ENCODE measurements at places on chromosomes 6 and 20. TPM values are rescaled to one million over a fixed set of nuclear protein-coding genes. Genes with fewer than 3 reads are reported as not detected.
A peak's percentile ranks its signal among the peaks of the same experiment; 100 is the strongest.

DNA sequence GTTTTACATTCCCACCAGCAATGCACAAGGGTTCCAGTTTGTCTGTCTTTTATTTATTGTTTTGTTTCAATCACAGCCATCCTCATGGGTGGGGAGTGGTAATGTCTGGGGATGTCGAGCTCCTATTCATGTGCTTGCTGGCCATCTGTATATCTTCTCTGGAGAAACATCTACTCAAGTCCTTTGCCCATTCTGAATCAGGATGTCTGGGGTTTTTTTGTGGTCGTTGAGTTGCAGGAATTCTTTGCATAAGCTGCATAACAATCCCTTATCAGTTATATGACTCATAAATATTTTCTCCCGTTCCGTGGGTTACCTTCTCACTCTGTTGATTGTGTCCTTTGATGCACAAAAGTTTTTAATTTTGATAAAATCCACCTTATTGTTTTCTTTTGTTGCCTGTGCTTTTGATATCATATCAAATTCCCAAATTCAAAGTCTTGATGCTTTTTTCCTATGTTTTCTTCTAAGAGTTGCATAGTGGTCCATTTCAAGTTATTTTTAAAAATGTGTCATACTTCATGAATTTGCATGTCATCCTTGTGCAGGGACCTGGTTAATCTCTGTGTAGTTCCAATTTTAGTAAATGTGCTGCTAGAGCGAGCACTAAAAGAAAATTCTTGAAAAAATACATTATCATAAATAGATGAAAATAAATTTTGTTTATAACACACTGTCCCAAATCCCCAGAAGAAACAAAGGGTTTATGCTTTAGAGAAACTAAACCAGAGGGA is 54.9 kb upstream of the PDE10A start:
- DNase-seq = no peak

Gene BPI
- total RNA-seq = not detected

Gene CRISP2
- total RNA-seq = not detected

- DNase-seq = no peak
Observed at GRCh38 chr20:20836836-20837235, 124.4 kb upstream of the RALGAPA2 start.

DNA sequence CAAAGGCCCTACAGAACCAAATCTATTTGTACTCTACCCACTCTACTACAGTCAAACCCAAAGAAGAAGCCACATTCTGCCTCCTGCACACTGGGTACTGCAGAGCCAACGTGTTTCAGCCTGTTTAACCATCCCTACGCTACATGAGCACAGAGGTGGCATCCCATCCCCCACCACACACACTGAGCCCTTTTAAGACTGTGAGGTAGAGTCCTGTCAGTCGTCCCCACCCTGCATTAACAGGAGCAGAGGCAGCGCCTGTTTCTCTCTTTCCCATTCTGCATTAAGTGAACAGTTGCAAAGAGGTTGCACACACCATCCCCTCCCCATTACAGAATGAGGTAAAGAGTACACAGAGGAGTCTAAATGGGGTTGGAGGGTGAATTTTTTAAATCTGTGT is 5.2 kb upstream of the RSPH4A start:
- no peak for DNase-seq

Gene EYA2
- total RNA-seq = 0.94 TPM

Gene TBX18
- 7.8 TPM for total RNA-seq

Gene BACH2
- total RNA-seq = 65.4 TPM

- no peak for DNase-seq
Observed at GRCh38 chr6:85911067-85911466, 268.4 kb upstream of the SYNCRIP start.

GRCh38 chr6:112683926-112684325 is 336.8 kb downstream of the RFPL4B start:
- no peak for DNase-seq

- no peak for DNase-seq
Observed at GRCh38 chr20:8524101-8525016, 392.3 kb downstream of the PLCB1 start.

Gene EEF1A2
- 214 TPM for total RNA-seq

GRCh38 chr6:56667336-56667735 is 24.6 kb upstream of the DST start:
- DNase-seq = no peak

DNA sequence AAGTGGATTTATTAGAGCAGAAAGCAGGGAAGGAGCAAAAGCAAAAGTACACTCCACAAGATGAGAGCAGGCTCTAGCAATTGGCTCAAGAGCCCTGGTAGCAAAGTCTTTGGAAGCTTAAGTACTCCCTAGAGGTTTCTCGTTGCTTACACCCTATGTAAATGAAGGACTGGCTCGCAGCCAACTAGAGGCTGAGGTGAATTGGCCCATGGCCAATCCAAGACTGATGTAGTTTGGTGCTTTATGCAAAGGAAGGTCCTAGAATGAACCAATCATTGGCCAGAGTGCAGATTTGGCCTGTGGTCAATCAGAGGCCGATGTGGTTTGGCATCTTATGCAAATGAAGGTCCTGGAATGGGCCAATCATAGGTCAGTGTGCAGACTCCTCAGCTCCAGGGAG is 191.3 kb upstream of the ARID1B start:
- no peak for DNase-seq

GRCh38 chr6:87261534-87261933 is 60.9 kb upstream of the SMIM8 start:
- DNase-seq = no peak

DNA sequence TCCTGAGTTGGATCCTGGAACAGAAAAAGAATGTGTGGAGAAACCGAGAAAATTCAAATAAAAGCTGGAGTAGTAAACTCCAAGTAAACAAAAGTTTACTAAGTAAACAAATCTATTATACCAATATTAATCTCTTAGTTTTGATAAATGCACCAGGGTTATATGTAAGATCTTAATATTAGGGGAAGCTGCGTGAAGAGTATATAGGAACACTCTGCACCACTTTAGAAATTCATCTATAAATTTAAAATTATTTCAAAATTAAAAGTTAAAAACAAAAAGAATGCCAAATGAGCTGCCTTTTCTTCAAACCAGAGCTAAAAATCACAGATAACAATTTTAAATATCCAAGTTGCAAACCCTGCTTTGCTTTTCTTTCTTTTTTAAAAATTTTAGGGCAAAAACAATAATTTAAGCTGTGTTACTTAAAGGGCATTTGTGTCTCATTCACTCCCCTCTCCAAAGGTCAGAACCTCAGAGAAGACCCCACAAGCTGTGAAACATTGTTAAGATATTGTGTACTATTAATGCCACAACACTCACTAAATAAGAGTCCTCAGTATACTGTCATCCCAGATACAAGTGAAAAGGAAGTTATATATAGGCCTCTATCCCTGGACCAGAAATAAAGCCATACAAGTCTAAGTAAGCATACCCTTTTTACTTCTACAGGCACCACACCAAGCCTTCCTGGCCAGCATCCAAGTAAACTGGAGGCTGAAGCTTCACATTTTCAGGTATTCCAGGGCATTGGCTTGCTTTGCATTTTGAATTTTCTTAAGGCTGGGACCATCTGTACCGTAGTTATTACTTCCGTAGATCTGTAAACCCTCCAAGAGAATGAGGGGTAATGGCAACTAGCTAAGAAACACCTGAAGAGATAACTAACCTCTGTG is 7.0 kb downstream of the DNAAF9 start:
- DNase-seq = no peak

- DNase-seq = no peak
Observed at GRCh38 chr6:25301362-25301761, 22.2 kb downstream of the CARMIL1 start.

Gene DSP
- total RNA-seq = 7.6 TPM

Gene KCNQ2
- total RNA-seq = 167 TPM

- DNase-seq = no peak
Observed at GRCh38 chr6:89675949-89676748, 37.6 kb upstream of the LYRM2 start.

DNA sequence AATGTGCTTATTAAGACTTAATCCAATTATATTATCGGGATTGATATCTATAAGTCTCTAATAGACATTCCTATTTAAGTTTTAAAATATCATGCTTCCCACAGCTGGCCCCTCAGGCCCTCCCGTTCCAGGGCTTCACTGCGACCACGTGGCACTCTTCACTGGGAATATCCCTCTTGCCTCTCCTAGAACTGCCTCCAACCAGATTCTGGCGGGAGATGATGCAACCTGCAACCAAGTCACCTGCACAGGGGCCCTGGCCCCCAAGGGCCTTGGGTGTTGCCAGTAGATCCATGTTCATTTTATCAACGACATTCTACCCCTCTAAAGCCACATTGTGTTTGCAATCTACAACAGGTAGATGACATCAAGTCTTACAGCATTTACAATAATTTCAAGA is 18.4 kb upstream of the RAMACL start:
- DNase-seq = no peak

DNA sequence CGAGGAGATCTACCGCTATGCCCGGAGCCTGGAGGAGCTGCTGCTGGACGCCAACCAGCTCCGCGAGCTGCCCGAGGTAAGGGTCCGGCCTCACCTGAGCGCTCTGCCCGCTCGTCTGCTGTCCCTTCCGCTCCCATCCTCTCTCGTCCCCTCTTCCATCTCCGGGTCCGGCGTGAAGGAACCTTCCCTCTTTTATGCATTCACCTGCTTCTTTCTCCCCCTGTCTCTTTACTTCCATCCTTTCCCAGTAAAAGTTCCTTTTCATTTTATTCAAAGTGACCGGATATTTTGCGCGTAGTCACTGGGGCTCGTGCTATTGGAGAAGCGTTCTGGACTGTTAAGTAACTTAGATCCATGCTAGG is 516 bp downstream of the LRRC1 start:
- peak; percentile 26 for DNase-seq

DNA sequence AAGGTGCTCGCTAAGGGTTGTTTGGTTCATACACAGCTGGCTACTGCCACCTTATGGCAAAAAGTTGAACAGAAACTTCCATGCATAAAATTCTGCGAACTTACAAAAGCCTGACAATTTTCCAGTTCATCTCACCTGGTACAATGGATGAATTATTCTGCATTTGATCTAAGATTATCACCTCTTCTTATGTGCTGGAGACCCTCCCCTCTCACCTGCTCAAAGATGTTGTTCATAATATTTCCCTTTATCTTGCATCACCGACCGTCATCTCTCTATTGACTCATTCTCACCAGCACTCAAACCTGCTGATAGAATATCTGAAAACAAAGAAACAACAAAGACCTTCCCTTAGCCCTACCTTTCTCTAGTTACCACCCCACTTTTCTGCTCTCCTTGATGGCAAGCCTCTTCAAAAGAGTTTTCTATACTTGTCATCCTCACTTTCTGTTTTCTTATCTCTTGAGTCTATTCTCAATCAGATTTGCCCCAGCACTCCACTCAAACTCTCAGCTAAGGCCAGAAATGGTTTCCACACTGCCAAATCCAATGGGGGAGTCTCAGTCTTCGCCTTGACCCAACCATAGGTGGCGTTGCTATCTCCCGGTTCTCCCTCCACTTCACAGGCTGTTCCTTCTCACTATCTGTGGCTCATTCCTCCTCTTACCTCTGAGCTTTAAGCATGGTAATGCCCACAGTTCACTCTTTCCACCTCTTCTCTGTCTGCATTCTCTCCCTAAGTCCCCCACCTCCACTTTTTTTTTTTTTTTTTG is 25.8 kb downstream of the SNRNP48 start:
- DNase-seq = no peak

Gene REM1
- not detected for total RNA-seq

GRCh38 chr6:117481926-117482239 is 591 bp upstream of the DCBLD1 start:
- DNase-seq = no peak

DNA sequence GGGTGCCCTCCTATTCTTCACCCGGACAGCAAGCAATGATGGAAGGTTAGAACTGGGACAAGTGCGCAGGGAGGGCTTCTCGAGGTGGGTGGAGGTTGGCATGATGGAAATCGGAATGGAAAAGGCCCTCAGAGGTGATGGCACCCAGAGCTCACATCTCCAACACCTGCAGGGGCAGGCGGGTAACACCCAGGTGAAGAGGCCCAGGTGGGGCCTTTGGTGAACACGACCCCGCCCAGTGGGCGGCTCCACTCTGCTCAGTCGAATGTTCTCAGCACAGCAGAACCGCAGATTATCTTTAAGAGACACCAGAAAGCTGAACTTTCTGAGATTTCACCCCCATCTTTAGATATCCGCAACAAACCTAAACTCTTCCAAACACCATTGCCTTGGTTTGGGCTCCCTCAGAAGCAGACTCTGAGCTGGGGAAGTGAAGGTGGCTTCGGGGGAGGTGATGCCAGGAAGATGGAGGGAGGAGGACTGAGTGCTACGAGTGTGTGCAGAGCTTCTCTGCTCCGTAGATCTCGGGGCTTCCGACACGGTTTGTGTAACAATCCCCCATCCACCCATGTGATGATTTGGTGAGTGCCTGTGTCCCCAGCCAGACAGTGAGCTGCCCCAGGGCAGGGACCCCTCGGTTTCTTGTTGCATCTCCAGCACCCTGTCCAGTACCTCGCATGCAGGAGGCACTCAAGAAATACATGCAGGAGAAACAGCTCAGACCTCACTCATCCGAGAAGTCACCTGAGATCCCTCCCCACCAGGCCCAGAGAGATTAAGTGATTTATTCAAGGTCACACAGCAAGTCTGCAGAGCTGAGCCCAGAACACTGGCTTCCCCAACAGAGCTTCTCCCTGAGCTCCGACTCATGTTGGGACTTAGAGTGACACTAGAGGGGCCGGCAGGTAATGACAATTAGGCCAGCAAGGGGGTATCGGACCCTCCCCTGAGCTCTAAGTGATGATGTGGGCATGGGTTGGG is 45.4 kb downstream of the BPIFB1 start:
- no peak for DNase-seq

DNA sequence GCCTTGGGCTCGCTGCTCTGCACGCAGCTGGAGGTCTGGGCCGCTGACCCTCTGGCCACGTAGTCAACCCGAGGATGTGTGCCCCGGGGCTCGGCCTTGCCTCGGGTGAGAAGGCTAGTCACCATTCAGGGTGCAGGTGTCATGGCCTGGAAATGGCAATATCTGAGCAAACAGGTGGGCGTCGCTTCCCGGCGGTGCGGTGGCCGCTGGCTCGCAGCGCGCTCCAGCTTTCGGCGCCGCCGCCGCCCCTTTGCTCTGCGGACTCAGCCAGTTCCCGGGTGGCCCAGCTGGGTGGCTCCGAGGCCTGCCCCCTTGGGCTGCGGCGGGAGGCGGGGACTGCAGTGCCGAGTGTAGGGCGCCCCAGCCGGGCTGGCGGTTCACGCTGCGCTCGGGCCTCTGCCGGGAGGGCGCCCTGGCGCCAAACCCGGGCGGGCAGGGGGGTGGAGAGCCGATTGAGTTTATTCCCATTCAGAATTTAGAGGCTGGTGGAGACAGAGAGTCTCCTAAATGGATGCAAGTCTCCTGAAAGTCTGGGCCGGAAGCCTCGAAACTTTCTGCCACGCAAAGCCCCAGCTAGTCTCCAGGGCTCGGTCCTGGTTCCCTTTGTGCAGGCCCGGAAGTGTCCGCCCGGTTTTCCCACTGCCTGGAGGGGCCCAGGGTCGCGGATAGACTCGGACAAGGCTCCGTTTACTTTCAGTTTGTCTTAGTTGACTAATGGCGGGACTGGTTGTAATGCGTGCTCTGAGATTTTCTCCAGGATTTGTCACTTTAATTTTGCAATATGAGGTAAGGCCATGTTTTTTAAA is 11.3 kb upstream of the TFAP2A start:
- no peak for DNase-seq

GRCh38 chr20:48817367-48818030 is 10.3 kb downstream of the PREX1 start:
- no peak for DNase-seq

- no peak for DNase-seq
Observed at GRCh38 chr20:56575157-56575556, 42.1 kb downstream of the FAM209B start.

Gene B3GALT4
- 12.5 TPM for total RNA-seq

Gene ADAM33
- 3.6 TPM for total RNA-seq

Gene TRIM10
- total RNA-seq = 0.31 TPM

Gene KCNB1
- total RNA-seq = 5.8 TPM

Gene RSPO3
- 44.1 TPM for total RNA-seq

Gene TMEM200A
- total RNA-seq = 34.0 TPM

GRCh38 chr6:16511040-16511660 is 250.1 kb downstream of the ATXN1 start:
- no peak for DNase-seq

Data from occipital lobe (tissue), 3 donors.